C1 segment of cervical spinal cord (tissue), 14 donors: ENCODE measurements at places on chromosomes 11 and 22.

DNA sequence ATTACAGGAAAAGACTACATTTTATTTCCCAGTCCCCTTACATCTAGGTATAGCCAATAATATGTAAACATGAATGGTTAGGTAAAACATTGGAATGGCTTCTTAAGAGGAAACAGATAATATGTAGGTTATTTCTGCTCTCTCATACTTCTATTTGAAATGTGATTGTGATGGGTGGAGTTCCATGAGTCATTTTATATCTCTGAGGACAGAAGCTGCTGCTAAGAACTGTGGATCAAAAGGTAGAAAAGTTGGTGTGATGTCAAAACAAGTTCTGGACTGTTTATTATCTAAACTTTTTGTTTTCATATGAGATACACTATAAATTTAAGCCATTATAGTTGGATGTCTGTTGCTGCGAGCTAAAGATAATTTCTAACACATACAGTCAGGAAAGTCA is 799.4 kb upstream of the TENM4 start:
- no peak for DNase-seq

- DNase-seq = no peak
These were observed 30.5 kb upstream of the MSANTD2 start for GRCh38 chr11:124830749-124831148.

DNA sequence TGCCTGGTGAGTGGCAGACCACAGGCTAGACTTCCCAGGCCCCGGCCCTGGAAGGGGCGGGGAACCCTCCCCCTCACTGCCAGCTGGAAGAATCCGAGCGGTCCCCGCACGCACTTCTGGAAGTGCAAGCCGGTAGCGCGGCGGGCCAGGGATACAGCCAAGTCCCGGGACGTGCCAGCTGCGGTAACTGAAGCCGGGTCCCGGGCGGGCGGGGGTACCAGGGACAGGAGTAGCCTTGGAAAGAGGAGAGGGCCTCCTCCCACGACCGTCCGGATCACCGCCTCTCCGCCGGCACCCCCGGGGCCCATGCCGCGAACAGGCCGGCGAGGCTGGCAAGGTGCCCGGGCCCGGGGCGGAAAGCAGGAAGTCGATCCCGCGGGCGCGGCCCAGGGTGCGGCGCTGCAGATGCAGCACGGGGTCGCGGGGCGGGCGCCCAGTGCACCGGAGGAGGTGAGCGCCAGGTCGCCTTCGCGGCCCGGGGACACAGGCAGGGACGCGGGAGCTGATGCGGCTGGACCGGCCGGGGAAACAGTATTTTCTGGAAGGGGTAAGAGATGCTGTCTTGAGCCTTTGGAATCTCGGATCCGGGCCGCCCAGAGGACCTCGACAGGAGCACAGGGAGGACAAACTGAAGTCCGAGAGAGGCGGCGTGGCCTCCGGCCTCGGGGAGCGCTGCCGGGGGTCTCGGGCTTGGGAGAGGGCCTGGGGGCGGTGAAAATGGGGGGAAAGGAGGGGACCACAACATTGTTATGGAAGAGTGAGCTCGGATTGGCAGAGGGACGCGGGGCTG is 783 bp upstream of the SLC35C1 start:
- peak; percentile 19 for DNase-seq

DNA sequence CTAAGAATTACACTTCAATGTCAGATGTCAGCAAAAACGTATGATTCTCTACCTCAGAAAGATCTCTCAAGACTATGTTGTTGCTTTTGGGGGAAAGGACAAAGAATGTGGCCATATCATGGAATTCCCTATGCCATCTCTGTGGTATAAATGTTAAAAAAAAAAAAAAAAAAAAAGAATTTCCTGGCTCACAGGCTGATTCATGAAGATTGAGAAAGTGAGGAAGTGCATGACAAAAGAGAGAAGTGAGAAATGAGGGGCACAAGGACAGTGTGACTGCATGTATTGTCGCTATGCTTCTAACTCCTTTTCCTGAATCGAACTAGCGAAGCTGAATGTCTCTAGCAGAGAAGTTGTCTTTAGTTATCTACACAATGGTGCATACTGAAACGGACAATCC is 80.6 kb upstream of the CARD18 start:
- no peak for DNase-seq

GRCh38 chr11:1112351-1113191 is 37.9 kb downstream of the MUC2 start:
- no peak for DNase-seq

- no peak for DNase-seq
These were observed 280.8 kb downstream of the KIRREL3 start for GRCh38 chr11:126719740-126720139.

DNA sequence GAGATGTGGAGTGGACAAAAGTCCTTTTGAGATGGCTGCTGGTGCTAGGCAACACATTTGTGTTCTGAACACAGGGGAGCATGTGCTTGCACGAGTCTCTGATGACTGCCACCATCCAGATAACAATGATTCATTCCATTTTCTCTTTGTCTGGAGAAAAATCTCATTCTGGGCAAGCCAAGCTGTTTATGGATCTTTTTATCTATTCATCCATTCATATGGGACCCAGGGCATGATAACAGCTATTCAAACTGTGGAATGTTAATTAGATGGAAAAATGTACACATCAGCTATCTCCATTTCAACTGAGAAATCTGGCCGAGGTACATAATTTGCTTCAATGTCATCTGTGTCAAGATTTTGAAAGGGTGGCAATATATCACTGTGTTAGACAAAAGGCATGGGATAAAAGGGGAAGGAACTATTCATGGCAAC is 117.5 kb upstream of the ZBED5 start:
- DNase-seq = no peak

DNA sequence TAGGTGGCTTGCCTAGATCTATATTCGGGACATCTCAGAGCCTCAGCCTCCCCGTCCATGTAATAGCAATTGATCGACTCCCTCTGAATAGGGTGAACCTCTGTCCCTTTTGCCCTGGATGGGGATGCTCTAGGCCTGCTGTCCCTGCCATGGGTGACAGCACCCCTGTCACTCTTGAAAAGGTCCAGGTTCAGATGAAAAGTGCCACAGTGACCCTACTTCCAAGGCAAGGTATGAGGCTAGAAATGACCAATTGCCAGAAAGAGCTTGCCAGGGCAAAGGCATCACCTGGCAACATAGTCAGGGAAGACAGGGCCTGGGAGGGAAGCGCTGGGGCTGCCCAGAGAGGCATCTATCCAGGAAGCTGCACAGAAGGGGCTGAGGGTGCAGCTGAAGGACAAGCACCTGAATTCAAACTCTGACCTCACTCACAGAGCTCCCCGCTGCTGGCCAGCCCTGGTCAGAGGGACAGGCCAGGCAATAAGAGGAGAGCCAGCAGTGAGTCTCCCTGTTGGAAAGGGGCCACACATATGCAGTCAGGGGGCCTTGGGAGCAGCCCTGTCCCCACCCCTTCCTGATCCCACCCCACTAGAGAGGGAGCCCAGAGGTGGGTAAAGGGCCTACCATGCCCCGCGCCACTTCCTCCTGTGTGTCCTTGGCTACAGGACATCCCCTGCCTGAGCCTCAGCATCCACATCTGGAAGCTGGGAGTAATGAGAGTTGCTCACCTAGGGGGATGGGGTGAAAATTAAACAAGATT is 9.0 kb upstream of the APOBEC3A start:
- DNase-seq = no peak

DNA sequence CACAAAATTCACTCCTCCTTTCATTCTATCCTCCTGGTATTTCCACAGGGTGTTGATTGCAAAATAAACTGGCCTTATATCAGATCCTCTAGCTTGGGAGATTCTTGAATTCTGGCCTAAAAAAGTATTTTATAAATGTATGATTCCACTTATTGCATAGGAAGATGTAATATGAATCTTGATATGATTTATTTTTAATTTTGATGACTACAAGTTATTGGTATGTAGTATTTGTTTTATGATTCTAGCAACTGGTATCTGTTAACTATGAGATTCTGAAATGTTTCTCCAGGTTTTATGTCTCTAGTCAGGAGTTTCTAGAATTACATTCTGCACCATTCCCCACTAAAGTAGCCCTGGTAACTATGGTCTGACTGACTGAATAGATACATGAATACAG is 373.9 kb upstream of the C11orf87 start:
- no peak for DNase-seq
